ENCODE measurements at places on chromosomes 6 and 20. TPM values are rescaled to one million over a fixed set of nuclear protein-coding genes. Genes with fewer than 3 reads are reported as not detected.

DNA sequence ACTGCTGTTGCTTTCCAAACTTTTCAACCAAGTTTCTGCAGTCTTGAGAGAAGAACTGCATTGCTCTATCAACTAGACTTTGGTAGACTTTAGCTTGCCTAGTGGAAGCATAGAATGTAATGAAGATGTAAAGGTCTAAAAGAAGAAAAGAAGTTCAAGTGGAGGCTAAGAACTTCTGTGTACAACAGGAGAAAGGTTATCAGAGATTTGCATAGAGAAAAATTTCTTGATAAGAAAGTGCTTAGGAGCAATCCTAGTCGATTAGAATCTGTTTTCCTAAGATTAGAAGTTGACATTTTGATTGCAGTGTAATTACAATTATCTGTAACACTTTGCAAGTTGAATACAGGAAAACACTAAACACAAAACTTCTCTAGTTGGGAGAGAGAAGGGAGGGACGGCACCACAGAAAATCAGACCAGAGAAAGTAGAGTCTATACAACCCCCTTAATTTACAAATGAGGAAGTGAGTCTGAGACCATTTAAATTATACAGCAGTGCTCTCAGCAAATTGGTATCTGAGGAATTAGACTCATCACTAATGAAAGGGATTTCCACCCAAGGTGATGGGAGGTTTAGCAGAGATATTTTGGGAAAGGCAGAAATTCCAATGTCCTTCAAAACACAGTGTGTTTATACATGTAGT is 194.3 kb upstream of the MARCKS start:
- no peak for DNase-seq

DNA sequence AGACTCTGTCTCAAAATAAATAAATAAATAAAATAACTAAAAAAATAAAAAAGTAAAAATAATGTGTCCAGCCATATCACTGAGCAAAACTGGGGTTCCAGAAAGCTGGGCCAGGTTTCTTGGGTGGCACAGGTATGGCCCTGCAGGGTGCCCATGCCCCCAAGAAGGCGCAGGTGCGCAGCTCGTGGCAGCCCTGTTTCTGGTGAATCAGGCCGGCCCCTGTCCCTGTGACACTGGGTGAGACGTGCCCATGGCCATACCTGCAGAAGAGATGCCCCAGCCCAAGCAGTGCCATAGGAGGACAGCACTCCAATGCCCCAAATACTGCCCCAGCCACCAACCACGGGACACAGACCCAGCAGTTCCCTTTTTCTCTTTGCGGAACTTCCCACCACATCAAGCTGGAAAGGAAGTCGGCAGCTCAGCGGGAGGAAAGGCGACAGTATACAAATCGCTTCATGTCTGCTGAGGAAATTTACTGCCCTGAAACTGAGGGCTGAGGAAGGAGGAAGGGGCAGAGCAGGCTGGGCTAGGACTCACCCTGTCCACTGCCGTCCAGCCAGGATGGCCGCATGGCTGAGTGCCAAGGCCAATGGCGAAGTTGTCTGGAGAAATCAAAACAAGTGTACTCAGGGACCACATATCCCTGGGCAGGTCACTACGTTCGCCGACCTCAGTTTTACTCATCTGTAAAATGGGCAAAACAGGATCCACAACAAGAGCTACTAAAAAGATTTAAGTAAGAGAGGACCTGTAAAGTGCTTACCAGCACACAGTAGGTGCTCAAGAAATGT is 55.4 kb downstream of the PREX1 start:
- DNase-seq: no peak

- no peak for DNase-seq
Measured at GRCh38 chr20:61805365-61805764, 260.3 kb downstream of the TAF4 start.

GRCh38 chr6:167350275-167350696 is 25.4 kb downstream of the TTLL2 start:
- DNase-seq: no peak

GRCh38 chr6:157346373-157346772 is 23.1 kb upstream of the TMEM242 start:
- DNase-seq: no peak

DNA sequence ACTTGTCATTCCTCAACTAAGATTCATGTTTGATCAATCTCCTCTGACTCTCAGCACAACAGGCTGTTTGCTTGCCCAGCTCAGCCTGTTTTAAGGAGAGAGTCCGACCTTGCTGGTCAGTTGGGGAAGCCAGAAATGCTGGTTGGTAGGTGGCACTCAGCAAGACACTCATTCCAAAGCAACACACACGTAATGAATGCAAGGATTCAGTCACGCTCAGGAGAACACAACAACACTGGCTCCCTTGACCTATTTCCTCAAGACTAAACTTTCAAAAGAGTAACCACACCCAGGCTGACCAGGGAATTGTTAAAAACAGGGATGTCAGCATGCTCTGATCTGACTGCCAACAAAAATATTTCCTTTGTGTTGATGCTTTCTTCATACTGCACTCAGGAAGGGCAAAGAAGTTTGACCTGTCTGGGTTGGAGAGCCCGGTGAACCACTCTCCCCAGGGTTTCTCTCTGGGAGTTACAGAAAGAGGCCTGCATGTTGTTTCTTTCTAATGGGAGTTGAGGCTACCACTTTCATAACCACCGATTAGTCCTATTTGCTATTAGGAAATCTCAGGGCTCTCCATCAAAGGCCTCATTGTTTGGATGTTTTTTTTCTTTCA is 25.6 kb upstream of the PREP start:
- no peak for DNase-seq

DNA sequence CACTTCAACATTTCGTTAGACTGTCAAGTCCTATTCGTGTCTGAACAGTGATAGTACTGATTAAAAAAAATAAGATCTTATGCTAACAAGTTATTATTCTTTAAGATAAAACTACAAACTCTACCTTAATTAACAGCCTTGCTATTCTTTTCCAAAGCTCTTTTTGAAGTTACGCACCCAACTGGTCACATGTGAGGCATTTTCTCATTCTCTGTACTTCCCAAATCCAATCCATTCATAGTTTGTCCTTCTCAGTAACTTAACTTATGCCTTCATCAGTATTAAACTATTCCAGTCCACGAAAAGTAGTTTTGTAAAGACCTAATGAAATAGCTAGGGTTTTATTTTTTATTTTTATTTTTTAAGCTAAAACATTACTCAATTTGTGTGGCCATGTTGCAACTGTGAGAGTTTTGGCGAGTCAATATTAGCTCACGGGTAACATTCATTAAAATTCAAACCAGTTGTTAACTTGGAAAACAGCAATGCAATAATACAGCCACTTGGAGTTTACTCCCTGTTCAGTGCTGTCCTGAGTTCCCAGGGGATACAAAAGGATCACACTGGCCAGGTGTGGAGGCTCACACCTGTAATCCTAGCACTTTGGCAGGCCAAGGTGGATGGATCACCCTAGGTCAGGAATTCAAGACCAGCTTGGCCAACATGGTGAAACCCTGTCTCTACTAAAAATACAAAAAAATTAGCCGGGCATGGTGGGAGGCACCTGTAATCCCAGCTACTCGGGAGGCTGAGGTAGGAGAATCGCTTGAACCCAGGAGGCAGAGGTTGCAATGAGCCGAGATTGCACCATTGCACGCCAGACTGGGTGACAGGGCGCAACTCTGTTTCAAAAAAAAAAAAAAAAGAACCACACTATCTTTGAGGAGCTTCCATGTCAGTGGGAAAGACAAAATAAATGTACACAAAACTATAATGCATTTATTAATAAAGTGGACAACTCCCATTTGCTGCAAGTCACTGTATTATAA is 27.9 kb upstream of the EEF1A1 start:
- DNase-seq: no peak

DNA sequence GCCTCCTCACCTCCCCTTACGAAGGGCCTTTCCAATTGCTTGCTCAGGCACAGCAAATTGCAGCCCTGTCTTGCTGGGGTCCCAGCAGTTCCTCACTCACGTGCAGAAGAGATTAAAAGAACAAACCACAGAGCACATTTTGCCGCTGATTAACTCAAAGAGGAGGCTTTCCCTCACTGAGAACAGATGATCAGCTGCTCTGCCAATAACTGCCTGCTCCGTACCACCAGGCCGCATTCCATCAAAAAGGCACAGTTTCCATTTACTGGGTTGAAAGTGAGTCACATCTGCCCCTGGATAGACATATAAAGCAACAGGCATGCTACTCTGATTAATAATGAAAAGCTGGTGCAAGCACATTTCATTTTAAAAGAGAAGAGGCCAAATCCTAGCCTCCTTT is 446.8 kb downstream of the PTPRT start:
- DNase-seq: no peak

DNA sequence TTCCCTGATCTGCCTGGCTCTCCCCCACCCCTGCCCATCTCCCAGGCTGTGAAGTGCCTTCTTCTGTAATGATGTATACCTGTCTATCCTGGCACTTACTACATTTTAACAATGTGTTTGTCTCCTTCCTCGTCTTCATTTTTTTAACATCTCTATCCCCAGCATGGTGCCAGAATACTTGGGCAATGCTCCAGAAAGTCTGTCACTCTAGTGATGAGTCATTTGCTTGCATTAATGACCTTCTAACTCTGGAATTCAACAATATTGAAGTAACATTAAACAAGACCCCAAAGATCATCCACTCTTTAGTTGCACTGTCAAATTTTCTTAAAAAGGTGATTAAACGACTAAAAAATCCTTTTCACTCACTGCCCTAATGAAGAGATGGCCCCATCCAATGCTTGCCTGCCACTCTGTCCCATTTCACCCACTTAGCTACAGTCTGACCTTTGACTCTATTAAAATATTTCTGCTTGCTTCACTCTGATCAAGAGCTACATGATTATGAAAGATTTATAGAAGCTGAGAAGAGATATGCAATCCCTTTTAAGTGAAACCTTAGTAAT is 7.7 kb upstream of the KLHL31 start:
- no peak for DNase-seq

DNA sequence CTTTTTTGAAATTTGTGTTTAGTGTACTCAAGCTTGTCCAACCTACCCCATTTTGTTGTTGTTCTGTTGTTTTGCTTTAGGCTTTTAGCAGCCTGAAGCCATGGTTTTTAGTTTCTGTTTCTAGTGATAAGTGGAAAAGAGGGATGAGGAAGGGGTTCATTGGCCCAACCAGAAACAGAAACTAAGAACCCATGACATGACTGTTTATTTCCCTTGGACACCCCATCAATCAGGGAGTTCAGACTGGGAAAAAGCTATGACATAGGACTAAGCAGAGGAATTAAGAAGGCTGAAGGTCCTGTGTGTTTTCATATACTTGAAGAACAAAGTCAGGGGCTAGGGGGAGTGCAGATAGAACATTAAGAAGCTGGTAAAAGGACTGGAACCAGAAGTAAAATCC is 194.5 kb upstream of the THEMIS start:
- no peak for DNase-seq

- DNase-seq: no peak
Measured at GRCh38 chr20:50724851-50725723, 6.3 kb upstream of the PARD6B start.

DNA sequence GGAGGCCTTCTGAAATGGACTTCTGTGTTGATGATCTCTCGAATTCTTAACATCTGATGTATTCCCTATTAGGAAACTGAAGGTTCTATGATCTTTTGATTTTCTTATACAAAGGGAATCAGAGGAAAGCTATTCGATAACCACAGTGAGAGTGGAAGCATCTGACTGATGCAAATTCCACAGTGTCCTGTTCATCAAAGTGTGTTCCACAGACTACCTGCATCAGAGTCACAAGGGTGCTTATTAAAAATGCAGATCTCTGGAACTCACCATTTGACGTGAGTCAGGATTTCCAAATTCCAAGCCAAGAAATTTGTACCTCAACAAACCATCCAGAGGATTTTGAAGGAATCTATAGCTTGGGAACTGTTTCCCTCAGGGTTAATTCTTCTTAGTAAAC is 4.4 kb upstream of the MEP1A start:
- DNase-seq: no peak

DNA sequence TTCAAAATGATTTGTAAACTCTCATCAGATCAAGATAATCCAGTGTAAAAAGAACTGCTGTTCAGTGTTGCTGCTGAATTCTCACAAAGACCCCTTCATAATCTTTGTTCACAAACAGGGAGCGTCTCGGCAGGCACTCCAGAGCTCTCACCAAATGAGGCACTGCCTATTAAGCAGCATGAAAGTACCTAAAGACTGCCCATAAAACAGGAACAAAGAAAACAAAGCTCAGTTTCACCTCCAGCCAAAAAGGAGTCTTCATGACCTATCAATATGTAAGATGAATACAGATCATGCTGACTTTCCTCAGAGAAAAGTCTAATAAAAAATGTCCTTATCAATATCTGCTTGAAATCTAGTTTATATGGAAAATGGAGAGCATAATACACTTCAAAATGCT is 41.8 kb downstream of the GPR63 start:
- DNase-seq: no peak

GRCh38 chr6:156160007-156160794 is 617.0 kb upstream of the ARID1B start:
- DNase-seq: no peak

- peak; percentile 60 for DNase-seq
Measured at GRCh38 chr6:158972241-158973233, 27.5 kb downstream of the RSPH3 start.

DNA sequence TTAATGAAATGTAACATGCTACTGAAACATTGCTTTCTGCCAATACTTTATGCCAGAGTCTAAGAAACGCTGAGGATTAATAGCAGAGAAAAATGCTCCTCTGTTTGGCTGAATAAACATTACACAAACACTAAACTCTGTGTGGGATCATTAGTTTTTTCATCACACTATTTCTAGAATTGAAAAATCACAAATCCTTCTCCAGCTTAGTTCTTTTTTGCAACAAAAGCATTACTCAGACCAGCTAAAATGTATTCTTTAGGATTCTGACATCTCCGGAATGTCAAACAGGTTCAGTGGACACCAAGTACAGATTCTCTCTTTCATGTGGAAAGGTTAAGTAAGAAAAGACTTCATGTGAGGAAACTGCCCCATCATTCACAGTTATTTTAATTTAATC is 226.9 kb downstream of the SIM1 start:
- no peak for DNase-seq

DNA sequence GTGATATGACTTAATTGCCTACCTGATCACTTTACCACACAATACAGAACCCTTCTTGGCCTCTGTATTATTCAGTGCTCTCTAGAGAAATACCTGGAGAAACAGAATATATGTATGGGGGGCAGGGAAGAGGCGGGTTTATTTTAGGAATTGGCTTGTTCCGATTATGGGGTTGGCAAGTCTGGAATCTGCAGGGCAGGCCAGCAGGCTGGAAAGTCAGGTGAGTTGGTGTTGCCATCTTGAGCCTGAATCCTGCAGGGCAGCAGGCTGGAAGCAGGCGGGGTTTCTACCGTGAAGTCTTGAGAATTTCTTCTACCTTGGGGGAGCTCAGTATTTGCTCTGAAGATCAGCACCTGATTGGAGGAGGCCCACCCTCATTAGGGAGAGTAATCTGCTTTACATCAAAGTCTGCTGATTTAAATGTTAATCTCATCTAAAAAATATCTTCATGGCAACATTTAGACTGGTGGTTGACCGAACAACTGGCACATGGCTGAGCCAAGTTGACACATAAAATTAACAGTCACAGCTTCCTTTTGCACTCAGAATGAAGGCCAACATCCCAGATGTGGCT is 193.9 kb downstream of the ZDHHC14 start:
- DNase-seq: no peak

- DNase-seq: no peak
Measured at GRCh38 chr6:23200946-23201345, 631.6 kb downstream of the HDGFL1 start.

GRCh38 chr6:147578159-147578558 is 69.7 kb downstream of the SAMD5 start:
- DNase-seq: no peak

Gene HSPA1B
- total RNA-seq: 8.6 TPM

Gene DCDC2
- not detected for total RNA-seq

Gene HUS1B
- 2.4 TPM for total RNA-seq

Gene PLTP
- 0.44 TPM for total RNA-seq

Gene BTN1A1
- total RNA-seq: not detected

Gene FAM209B
- total RNA-seq: 3.9 TPM

Gene GLP1R
- total RNA-seq: not detected

Gene PTGIS
- total RNA-seq: not detected

Measured in naive thymus-derived CD4-positive, alpha-beta T cell (primary cell).